SIG-M5 (cell line): ENCODE measurements at places on chromosomes 16 and 17.

DNA sequence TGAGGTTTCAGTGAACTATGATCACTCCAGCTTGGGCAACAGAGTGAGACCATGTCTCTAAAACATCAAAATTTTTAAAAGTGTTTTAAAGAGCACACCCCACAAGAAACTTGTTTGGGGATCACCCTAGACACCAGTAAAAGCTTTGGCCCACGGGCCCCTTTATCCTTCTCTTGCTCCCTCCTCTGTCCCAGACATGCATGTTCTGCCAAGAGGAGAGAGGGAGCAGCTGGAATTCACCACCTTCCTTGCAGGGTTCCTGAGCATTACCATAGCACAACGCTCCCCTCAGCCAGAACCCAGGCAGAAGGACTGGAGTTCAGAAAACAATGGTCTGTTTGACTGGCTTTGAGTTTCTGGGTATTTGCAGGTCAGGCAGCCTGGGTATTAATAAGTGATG, 214.3 kb upstream of the CDH5 start:
- no peak for DNase-seq

- DNase-seq: no peak
Observed at GRCh38 chr17:77109764-77110359, 30.9 kb upstream of the SEC14L1 start.

DNA sequence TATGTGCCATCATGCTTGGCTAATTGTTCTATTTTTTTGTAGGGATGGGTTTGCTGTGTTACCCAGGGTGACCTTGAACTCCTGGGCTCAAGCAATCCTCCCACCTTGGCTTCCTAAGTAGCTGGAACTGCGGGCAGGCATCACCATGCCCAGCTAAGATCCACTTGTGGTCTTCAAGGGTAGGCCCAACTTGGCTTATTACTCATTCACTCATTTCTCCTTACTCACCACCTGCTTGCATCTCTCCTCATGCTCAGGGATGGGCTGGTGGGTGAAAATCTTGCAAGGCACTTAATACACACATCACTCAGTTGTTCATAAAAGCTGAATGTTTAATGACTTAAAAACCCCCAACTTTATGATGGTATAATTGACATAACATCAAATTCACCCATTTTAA, 207.8 kb downstream of the SHISA9 start:
- no peak for DNase-seq

- DNase-seq: no peak
Observed at GRCh38 chr16:49085686-49086085, 196.0 kb downstream of the CBLN1 start.

DNA sequence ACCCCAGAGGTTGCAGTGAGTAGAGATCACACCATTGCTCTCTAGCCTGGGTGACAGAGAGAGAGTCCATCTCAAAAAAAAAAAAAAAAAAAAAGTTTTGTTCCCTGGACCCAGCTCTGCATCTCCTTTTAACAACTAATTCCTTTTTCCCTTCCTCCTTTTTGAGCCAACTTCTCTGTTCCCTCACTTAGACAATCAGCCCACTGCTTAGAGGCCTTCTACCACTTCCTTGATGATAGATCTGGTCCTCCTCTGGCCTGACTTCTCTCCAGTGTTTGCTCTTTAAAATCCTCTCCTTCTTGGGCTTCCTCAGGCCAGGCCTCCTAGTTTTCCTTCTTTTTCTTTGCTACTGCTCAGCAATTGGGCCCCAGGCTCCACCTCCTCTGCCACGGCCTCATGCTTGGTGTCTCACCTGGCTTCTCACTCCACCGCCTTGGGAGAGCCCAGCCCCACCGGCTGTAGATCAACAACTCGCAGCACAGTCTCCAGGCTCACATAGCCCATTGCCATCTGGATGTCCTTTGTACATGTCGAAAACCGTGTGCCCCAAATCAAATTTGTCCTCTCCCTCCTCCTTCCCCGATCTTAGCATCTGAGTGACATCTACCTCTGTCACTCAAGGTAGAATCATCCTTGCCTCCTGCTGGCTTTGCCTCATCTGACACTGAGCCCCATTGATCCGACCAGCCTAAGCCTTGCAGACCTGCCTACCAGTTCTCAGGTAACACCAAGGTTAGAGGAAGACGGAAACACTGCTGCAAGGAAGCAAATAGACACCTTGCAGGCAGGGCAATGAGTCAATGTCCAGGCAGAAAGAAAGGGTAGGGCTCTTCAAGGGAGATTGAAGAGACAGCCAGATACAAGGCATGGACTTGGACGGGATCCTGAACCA, 17.4 kb downstream of the ARHGAP27 start:
- no peak for DNase-seq

DNA sequence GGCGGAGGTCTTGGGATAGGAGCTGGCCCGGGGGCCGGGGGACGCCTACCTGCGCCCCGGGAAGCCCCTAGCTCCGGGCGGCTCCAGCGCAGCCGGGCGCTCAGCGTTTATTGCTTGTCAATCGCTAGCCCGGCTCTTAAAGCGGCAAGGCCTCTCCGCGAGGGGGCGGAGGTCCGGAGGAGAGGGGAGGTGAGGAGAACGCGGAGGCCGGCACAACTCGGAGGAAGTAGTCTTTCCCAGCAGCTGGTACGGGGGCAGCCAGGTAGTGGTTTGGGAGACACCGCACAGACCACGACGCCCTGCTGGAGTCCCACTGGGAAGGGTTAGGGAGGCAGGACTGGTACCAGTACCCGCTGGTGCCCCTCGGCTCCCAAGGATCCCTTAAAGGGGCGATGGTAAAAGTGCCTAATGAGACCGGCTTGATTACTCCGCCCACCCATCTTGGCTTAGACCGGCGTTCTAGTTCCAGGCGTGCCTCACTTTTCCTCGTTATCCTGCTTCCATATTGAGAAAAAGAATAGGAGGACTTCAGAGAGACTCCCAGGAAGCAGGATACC, at the start of gene MPP2:
Gene MPP2, minus strand, starts transcription at position 112 of the 557 bp plus-strand sequence. CDS start 3,076 bp downstream, outside the sequence.
- DNase-seq: no peak

- no peak for DNase-seq
Observed at GRCh38 chr17:18964018-18964351, 12.0 kb downstream of the SLC5A10 start.

DNA sequence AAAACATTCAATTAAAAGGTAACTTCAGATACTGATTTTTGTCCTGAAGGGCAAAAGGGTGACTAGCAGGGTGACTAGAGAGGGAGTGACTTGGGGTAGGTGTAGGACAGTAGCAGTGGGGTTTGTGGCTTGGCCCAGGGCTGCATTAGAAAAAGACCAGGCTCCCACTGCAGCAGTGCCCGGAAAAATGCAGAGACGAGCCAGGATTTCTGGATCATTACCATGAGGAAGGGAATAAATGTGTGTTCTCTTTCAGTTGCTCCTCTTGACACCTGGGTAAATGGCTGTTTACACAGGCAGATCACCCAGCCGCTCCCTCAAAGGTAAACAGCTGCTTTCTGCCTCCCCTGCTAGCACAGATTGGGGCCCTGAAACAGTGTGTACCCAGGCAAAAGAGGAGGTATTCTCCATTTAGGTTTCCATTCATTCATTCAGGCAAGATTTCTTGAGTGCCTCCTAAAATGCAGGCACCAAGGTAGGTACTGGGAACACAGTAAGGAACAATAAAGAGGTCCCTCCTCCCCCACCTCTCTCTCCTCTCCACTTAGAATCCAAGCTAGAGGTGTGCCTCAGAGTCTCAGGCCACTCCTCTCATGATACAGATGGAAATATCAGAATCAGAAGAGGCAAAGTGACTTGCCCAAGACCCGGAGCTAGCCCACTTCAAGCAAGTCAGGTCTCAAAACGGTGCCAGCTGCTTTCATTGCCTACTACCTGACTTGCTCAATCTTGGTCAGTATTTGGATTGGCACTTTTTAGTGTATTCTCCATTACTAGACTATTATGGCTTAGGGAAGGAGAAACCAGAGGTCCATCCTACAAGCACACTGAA, 15.2 kb upstream of the TOX3 start:
- no peak for DNase-seq

GRCh38 chr17:13510062-13510461, 91.7 kb downstream of the HS3ST3A1 start:
- no peak for DNase-seq

GRCh38 chr17:29133121-29133713, 47.0 kb downstream of the MYO18A start:
- no peak for DNase-seq

GRCh38 chr17:1074886-1075605, 78.1 kb downstream of the TIMM22 start:
- no peak for DNase-seq

GRCh38 chr17:43219001-43219400, 7.3 kb downstream of the TMEM106A start:
- DNase-seq: no peak

GRCh38 chr17:45904866-45905265, 10.5 kb downstream of the MAPT start:
- DNase-seq: no peak

- DNase-seq: no peak
Observed at GRCh38 chr17:39663688-39664580, 1.2 kb upstream of the TCAP start.

GRCh38 chr17:33175562-33175961, 117.5 kb downstream of the ASIC2 start:
- no peak for DNase-seq

- no peak for DNase-seq
Observed at GRCh38 chr17:6067060-6067459, 3.1 kb upstream of the WSCD1 start.

DNA sequence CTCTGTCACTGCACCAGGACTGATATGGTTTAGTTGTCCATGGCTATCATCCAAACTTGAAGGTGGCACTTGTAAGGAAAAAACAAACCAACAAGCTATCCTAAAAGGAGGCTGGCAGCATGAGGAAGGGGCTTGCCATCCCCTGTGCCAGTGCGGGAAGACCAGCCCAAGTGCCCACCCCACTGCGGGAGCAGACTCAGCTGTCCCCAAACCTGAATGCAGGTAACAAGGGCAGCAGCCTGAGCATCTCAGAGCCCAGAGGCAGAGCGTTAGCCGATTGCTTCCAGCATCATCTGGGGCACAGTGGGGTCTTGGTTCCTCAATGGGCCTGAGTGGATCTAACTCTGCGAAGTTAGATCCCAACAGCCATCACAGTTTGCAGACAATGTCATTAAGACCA, 29.2 kb upstream of the C16orf78 start:
- DNase-seq: no peak

- no peak for DNase-seq
Observed at GRCh38 chr16:89924297-89924924, 1.3 kb downstream of the TUBB3 start.

GRCh38 chr17:1616101-1616500, 12.5 kb downstream of the SLC43A2 start:
- DNase-seq: no peak
